ENCODE measurements at places on chromosomes 2 and 18.

DNA sequence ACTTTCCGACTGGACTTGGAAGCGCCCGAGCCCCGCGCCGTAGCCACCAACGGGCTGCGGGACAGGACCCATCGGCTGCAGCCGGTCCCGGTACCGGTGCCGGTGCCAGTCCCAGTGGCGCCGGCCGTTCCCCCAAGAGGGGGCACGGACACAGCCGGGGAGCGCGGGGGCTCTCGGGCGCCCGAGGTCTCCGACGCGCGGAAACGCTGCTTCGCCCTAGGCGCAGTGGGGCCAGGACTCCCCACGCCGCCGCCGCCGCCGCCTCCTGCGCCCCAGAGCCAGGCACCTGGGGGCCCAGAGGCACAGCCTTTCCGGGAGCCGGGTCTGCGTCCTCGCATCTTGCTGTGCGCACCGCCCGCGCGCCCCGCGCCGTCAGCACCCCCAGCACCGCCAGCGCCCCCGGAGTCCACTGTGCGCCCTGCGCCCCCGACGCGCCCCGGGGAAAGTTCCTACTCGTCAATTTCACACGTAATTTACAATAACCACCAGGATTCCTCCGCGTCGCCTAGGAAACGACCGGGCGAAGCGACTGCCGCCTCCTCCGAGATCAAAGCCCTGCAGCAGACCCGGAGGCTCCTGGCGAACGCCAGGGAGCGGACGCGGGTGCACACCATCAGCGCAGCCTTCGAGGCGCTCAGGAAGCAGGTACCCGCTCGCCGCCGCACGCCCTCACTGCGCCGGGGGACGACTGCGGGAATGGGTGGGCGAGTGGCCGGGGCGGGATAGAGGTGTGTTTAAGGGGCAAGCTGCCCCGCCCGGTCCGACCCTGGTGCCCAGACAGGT is 713 bp downstream of the ATOH8 start:
- no peak for DNase-seq

GRCh38 chr2:60806988-60807681 is 51.1 kb downstream of the PAPOLG start:
- no peak for DNase-seq

- no peak for DNase-seq
Observed at GRCh38 chr2:239160226-239161143, 240.3 kb downstream of the HDAC4 start.

- no peak for DNase-seq
Observed at GRCh38 chr18:40048253-40048652, 1906.8 kb upstream of the PIK3C3 start.

DNA sequence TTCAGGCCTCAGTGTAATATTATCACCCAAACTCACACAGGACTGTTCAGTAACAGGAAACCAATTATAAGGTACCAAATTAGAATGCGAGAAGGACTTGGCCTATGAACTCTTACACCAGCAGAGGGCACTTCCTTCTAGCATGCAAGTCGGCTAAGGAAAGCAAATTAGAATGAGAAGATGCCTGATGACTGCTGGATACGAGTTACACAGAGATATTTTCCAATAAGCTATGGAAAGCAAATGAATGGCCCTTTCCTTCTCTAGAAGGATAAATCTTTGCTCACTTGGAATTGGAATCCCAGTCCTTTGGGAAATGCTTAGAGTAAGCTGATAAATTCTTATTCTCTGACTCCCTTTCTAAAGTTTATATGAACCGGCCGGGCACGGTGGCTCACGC is 109.8 kb downstream of the AP1S3 start:
- DNase-seq = peak; percentile 21

GRCh38 chr2:44844651-44845270 is 96.7 kb upstream of the SIX3 start:
- DNase-seq = no peak

DNA sequence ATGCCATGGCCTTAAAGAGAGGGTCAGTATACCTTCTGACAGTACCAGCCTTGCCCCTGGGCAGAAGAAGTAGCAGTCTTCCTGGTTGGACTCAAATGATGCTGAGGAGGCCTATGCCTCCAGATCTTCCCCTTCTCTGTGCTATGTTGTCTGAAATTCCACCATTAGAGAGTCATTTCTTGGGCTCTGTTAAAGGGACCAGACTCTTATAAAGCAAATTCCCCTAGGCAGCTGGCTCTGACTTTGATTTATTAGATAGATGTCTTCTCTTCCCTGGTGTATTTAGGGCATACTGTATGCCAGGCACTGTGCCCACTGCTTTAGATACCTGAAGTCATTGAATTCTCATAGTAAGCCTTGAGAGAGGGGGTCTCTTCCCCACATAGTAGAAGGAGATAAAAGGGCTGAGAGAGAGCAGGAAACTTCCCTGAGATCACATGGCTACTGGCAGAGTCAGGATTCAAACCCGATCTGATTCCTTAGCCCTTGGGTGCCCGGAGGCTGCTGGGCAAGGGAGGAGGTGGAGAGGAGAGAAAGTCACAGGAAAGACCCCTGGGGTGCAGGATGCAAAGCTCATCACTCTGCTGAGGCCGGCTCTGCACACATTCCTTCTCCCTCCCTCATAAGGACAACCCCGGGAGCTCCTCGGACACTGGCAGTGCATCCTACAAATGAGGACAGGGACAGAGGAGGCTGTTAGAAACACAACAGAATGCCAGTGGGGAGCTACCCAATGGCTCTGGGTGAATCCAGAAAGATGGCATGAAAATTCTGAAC is 23.0 kb downstream of the COPS9 start:
- no peak for DNase-seq

DNA sequence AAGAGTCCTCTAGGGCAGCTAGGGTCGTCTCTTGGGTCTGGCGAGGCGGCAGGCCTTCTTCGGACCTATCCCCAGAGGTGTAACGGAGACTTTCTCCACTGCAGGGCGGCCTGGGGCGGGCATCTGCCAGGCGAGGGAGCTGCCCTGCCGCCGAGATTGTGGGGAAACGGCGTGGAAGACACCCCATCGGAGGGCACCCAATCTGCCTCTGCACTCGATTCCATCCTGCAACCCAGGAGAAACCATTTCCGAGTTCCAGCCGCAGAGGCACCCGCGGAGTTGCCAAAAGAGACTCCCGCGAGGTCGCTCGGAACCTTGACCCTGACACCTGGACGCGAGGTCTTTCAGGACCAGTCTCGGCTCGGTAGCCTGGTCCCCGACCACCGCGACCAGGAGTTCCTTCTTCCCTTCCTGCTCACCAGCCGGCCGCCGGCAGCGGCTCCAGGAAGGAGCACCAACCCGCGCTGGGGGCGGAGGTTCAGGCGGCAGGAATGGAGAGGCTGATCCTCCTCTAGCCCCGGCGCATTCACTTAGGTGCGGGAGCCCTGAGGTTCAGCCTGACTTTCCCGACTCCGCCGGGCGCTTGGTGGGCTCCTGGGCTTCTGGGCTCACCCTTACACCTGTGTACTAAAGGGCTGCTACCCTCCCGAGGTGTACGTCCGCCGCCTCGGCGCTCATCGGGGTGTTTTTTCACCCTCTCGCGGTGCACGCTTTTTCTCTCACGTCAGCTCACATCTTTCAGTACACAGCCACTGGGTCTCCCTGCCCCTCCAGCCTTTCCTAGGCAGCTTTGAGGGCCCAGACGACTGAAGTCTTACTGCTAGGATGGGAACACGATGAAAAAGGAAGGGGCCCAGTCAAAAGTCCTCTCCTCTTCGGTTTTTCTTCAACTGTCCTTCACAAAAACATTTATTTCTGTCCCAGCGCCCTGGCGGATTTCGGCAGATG is 8.1 kb downstream of the SIX2 start:
- DNase-seq = no peak

- no peak for DNase-seq
Observed at GRCh38 chr2:166762746-166763145, 125.5 kb upstream of the XIRP2 start.

DNA sequence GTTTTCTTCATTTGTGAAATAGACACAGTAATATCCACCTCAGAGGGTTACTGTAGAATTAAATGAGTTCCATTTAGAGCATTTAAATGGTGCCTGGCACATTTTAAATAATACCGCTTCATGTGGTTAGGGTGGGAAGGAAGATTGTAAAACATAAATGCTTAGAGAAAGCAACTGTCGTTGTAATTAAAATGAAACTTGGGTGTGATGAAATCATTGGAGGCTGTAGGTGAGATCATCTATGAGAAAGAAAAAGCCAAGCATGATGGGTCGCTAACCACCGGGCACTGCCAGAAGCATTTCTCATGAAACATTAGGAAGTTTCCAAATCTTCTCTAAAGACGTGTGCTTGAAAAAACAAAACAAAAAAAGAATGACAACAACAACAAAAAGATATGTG is 8.2 kb upstream of the SLC39A10 start:
- DNase-seq = no peak

DNA sequence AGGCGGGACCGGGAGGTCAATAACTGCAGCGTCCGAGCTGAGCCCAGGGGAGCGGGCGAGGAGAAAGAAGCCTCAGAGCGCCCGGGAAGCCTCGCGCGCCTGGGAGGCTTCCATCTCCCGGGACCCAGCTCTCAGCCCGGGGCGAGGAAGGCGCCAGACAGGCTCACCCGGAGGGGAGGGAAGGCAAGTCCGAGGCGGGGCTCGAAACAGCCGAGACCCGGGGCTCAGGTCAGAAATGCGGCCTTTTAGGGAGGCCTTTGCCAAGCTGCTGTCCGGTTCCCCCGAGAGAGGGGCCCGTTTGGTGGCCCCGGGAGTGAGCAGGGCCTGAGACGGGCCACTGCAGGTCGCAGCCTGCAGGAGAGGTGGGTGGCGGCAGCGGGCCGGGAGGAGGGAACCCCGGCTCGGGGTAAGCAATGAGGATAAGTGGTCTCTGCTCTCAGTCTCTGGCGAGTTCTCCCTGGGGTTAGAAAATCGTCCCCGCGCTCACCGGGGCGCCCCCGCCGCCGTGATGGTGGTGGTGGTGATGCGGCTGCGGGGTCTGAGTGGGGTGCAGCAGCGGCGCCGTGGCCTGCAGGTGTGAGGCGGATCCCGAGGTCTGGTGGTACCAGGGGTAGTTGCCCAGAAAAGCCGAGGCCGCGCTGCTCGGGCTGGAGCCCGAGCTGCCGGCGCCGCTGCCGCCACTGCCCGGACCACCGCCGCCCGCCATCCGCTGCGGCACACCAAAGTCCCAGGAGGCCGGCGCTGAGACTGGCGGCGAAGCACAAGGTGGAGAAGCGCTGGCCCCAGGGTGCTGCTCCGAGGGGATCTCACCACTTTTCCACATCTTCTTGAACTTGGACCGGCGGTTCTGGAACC is 2.4 kb downstream of the DLX2 start:
- DNase-seq = no peak

DNA sequence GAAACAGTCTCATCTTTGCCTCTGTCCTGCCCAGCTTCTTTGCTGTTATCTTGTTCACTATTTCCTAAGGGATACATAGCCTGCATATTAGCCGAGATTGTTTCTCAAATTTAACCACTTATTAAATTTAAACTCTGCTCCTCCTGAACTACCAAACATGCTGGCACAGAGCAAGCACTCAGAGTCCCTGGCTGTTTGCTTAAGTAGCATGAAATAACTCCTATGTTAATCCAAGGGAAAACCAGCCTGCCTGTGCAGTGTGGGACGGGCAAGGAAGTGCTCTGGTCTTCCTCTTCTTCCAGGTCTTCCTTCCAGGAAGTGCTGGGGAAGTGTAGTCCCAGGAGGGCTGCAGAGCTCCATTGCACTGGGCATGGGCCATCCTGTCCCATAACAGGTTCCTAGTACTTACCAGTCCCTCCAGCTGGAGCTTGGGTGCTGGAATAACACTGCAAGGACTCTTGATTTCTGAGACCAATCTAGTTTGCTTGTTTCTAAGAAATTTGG is 95.9 kb upstream of the IL1R2 start:
- DNase-seq = no peak

DNA sequence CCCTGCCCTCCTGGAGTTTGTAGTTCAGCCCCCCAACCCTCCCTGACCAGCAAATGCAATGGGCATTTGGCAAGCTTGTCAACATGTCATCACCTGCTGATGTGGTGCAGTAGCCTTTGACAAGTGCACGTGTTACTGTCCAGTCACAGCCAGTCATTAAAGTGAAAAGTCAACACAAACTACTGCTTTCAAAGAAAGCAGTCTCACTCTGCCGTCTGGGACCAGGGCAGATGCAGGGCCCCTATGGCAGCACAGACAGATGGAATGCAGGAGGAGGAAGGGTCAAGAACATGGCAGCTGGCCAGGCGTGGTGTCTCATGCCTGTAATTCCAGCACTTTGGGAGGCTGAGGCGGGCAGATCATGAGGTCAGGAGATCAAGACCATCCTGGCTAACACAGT is 222.4 kb upstream of the OSR1 start:
- DNase-seq = no peak

GRCh38 chr2:98935111-98935770 is 784 bp downstream of the CRACDL start:
- no peak for DNase-seq

DNA sequence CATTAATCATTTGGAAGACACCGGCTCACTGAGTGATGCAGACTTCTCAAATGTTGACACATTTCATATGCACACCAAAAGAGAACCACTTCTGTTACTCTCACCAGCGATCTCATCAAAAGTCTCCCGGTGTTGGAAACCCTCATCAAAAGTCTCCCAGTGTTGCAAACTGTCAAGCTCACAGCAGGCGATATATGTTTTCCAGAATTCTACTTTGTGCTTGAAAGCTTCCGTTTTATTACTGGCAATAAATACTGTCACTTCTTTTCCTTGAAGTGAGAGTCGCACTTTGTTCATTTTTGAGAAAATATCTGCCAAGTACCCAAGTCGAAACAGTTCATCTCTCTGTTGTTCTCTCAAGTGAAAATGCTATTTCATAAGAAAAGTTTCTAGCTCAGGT is 20.5 kb downstream of the MLPH start:
- DNase-seq = no peak

- DNase-seq = no peak
Observed at GRCh38 chr2:58971511-58972360, 730.6 kb upstream of the FANCL start.

GRCh38 chr18:57150828-57151227 is 3.9 kb downstream of the BOD1L2 start:
- DNase-seq = no peak

- DNase-seq = no peak
Observed at GRCh38 chr2:206267567-206267966, 6.9 kb upstream of the ZDBF2 start.
